T-cell (primary cell): ENCODE measurements at places on chromosomes 6 and 20.
A peak's percentile ranks its signal among the peaks of the same experiment; 100 is the strongest.

DNA sequence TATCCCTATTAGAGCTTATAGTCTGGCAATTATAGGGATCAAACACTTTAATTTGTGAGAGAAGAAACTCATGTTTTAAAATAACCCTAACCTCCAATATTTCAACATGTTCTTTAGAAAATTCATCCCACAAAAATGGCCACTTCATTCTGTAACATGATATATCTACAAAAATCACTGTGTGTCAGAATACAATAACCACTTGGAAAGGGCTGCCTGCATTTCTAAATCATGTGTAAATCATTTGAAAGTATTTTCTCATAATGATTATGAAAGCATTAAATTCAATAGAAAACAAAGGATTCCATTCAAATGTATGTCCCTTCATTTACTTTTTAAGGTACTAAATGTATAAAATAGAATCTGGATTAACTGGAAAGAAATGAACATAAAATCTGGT lies 101.4 kb upstream of the NHSL1 start:
- no peak for DNase-seq

DNA sequence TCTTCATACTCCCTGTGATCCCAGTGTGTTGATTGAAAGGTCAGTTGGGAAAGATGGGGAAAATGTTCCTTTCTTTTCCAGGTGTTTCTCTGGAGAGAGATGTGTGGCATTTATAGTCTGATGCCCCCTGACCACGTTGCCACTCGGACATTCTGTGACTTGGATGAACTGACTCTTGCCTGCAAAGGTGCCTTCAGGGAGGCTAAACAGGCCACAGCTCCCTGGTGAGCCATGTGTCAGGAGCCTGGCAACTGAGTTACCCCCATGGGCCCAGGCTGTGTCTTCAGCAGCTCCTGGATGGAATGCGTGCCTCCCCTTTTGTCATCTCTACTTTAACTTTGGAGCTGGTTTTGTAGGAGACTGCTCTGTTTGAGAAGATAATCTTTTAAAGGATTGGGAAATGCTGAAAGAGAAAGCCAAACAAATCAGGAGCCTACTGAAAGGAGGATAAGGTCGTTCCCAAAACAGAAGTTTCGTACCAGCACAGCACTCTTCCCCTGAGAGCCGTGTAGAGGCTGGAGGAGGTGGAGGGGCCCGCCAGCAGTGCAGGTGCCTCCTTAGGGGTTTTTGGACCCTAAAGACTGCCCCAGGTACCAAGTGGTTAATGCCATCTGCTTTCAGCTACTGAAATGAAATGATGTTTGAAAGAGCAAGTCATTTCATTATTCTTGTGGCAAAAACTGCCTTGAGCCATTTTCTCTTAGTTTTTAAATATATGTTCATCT lies 322.8 kb downstream of the ZFAND3 start:
- DNase-seq: no peak

DNA sequence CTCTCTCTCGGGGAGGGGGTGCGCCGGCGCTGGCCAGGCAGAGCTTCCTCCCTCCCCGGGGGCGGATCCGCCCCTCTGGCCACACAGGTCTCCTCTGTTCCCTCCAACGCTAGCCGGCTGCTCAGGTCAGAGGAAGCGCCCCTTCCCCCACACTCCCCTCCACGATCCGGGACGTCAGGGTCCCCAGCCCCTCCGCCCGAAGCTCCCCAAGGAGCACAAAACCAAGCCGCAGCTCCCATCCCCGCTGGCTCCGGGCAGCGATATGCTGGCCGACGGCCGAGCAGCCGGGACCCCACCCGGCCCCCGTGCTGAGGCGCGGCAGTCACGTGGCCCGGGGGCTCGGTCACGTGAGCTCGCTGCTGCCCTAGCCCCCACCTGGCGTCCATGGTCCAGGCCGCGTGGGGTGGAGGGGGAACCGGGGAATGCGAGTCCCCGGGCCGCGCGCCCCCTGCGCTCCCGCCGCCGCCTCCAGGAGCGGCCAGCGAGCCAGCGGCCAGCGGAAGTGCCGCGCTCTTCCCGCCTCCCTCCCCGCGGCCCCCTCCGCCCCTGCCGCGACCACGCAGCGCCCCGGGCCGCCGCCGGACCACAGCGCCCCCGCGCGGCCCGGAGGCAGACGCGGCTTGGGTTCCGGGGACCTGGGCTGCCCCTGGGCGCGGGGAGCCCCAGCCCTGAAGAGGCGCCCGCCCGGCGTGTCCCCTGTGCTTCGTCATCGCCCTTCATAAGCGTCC lies at the start of gene SLC35B2:
Gene SLC35B2, minus strand, starts transcription at position 504 of the 728 bp plus-strand sequence. Its CDS starts 118 bp downstream, at position 386.
- DNase-seq: peak; percentile 62

- no peak for DNase-seq
Measured at GRCh38 chr6:108766419-108766818, 81.8 kb upstream of the ARMC2 start.

GRCh38 chr20:1907586-1907985 lies 12.4 kb downstream of the SIRPA start:
- DNase-seq: no peak

- no peak for DNase-seq
Measured at GRCh38 chr20:63547725-63548480, at the start of gene SRMS. TSS of gene SRMS (minus strand) at chr20:63547749. CDS start at chr20:63547463, 286 bp downstream.

- DNase-seq: no peak
Measured at GRCh38 chr6:34810936-34811632, 19.2 kb downstream of the BLTP3A start.
